ENCODE measurements at places on chromosomes 1 and 21. TPM values are rescaled to one million over a fixed set of nuclear protein-coding genes. Genes with fewer than 3 reads are reported as not detected.
A peak's percentile ranks its signal among the peaks of the same experiment; 100 is the strongest.

Gene PROK1
- not detected for total RNA-seq

GRCh38 chr1:32107742-32108661 lies at the start of gene KPNA6:
TSS of gene KPNA6 (plus strand) at chr1:32108056. CDS start at chr1:32108131, 75 bp downstream.
- peak; percentile 85 for DNase-seq

GRCh38 chr1:7535934-7536878 lies 234.9 kb upstream of the VAMP3 start:
- DNase-seq, result no peak

DNA sequence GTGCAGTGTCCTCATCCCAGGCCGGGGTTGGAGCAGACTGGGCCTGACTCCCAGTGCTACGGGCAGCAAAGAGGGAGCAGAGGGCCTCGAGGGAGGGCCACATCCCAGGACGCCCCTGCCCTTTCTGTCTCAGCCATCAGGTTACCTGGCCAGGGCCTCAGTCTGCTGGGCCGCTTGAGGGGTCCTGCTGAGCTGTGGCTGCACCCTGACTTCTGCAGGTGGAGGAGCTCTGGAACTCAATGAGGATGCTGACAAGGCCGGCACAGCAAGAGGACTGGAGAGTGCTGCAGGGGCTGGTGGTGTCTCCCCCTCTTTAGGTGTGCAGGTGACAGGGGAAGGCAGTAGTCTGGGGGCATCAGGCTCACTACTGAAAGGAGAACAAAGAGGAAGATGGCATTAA lies 3.3 kb downstream of the ZNF692 start:
- DNase-seq, result no peak

DNA sequence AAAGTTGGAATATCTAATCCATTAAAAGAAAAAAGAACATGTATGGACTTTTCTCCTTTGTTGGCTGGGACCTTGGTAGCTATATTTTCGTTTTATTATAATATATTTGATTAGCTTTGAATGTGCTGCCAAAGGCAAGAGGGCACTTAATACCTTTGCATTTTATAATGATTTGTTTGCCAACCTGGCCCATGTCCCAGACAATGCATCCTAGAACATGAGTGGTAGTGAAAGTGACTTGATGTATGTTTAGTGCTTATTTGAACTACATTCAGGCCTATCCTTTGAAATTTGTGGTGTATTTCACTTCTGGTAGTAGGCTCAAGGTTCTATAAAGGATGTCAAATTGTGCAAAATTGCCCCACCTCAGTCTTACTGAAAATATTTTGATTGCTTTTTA lies 25.9 kb downstream of the CACHD1 start:
- no peak for DNase-seq

Gene CERS2
- total RNA-seq, result 35.6 TPM

Gene CCDC17
- total RNA-seq, result 0.47 TPM

Gene SLC44A3
- 2.2 TPM for total RNA-seq

- no peak for DNase-seq
Observed at GRCh38 chr1:3717715-3718601, 34.3 kb upstream of the CCDC27 start.

Gene FDPS
- 90.9 TPM for total RNA-seq

DNA sequence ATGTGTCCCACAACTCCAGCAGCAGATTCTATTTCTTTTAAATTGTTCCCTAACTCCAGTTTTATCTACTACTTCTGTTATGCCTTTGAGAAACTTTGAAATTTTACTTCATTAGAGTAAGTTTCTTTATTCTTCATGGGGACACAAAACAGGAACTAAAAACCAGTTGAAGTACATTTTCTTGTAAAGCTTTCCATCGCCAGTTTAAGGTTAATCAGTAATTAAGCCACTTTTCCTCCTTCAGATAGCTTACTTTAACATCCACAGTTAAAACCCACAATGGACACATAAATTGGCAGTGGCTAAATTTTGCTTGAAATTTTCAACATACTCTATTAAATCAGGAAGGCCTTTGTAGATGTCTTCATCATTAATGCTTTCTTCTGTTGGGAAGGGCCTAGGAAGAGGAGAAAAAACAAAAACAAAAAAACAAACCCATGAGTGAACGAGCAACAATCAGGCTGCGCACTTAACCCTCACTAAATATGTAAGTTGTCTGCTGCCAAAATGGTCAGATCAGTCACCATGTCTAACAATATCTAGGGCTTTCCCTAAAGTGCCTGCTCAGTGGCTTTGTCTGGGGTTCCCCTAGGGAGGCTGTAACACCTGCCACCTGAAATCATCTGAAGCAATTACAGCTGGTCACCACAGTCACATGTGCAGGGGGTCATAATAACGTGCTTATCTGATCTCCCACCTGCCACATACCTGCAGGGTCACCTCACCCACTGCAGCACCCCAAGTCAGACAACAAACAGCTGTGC lies 187.9 kb downstream of the VAV3 start:
- no peak for DNase-seq

DNA sequence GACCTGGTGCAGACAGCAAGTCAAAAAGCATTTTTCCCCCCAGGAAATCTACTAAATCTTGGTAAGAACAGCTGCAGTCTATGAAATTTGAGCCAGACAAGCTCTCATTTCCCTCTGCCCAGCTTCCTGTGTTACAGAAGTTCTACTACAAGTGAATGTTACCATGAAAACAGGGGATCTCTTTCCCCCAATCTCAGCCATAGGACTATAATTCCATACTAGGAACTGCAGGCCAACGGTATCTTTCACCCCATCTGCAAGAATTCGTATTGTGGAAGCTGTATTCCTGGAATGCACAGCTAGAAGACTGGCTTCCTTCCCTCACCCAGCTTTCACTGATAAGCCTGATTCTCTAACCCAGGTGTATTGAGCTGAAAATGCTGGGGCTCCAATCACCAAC lies 1655.4 kb downstream of the BRINP3 start:
- no peak for DNase-seq

DNA sequence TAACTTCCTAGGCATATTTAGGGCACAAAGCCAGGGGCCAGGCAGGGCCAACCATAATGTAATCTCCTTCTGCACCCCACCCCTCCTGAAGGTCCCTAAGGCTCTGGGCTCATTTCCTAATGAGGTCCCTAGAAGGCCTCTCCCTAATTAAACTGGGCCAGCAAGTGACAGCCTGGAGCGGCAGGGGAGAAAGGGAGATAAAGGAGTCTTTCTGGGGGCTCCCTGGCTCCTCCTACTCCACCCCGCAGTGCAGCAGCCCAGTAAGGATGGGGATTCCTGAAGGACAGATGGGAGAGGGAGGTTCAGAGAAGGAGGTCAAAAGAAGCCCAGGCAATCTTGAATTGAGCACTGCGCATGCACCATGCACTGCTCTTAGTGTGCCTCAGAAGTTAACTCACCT lies 12.8 kb downstream of the LRP8 start:
- DNase-seq, result no peak

Gene LCE1D
- total RNA-seq, result not detected

DNA sequence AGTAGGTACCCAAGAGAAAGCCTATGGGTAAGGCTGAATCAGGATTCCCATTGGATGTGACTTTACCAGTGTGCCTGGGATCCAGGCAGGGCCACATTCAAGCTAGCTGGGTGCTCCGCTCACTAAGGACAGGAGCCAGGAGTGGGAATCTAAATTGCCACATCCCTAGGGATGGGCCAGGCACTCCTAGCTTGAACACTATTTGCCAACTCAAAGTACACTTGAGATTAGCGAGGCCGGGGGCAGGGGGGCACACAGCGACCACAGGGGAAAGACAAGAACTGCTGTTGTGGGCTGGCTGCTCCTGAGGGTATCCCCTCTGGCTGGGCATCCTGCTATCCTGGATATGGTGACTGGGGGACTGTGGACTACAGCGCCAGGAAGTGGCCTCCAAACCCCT lies 4.3 kb downstream of the SLC45A3 start:
- DNase-seq, result no peak

DNA sequence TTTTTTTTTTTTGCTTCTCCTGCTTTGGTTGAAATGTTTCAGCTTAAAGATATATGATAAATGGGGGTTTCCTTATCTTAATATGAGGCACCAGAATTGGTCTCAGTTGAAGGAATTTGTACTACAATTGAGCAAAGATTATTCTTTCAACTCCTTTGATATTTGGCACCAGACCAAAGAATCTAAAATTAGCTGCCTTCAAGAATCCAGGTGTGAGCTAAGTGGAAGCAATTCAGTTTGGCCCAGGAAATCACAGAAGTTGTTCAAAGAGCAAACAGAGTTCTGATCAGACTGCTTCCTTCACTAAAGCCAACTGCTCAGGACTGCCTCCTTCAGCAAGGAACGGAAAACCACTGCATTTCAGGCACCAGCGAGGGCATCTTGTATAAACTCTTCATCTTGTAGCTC lies 68.3 kb upstream of the BCAR3 start:
- no peak for DNase-seq

DNA sequence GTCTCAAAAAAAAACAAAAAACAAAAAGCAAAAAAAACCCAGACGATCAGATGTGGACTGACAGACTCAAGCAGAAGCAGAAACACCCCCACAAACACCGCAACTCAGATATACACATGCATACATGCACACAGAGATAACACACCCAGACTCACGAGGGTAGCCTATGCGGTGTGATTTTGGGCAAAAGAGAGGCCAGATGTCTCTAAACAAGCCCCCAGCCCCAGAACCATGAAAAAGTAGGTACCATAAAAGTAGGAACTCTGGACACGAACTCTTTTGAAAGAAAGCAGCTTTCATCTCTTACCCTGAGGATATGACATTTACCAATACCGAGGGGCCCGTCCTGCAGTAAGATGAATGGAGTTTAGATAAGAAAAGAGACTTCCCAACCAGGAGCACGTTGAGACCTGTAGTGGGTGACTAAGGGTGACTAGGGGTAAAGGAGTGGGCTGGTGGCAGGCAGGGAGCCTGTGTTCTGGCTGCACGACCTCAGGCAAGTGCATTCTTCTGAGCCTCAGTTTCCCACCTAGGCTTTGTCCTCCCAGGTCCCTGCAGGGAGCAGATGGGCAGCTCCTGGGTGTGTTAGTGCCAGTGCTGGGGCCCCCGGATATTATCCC lies 1.5 kb upstream of the TINAGL1 start:
- no peak for DNase-seq

Gene EFNA1
- total RNA-seq, result 2.7 TPM

GRCh38 chr1:59506952-59507351 lies 210.1 kb downstream of the FGGY start:
- DNase-seq, result no peak

Gene LYSMD1
- 16.4 TPM for total RNA-seq

- no peak for DNase-seq
Observed at GRCh38 chr1:169392406-169392805, 24.4 kb downstream of the BLZF1 start.

DNA sequence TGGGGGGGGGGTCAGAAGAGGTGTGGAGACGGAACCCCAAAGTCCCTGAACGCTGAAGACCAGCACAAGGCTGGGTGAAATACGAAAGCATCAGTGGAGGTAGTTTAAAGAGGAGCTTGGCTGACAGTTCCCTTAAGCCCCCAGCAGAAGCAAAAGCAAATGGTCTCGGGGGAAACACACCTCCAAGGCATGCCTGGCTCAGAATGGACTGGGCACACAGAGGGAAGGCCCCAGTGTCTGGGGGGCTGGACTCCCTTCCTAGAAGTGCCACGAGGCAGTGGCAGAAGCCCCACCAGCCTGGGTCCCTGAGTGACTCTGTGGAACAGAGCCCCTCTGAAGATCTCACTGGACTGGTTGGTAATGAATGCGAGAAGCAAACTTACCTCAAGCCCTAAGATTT lies 43.9 kb downstream of the UBE2G2 start:
- no peak for DNase-seq

Gene TNFAIP8L2
- 0.78 TPM for total RNA-seq

DNA sequence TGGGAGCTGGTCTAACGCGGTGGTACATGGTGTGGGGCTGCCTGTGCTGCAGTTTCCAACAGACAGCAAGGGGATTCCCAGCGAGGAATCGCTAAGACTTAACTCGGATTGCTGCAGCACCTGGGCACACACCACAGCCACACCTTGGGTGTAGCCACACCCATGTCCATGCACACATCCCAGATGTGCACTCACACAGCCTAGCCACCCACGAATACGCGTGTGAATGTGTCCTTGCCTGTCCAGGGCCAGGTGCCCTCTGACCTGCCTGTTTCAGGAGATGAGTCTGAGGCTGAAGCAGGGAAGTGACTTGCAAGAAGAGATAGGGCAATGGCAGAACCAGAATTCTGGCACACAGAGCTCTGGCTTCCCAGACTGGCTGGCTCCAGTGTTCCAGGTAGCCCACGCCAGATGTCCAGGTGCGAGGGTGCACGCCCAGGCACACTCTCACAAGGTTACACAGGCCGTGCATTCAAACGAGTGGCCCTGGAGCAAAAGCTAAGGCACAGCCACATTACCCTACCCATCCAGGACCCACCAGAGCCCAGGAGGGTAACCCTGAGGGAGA lies 272.7 kb downstream of the TRABD2B start:
- DNase-seq, result no peak

GRCh38 chr1:25996966-25997827 lies 666 bp downstream of the PAFAH2 start:
- DNase-seq, result no peak

DNA sequence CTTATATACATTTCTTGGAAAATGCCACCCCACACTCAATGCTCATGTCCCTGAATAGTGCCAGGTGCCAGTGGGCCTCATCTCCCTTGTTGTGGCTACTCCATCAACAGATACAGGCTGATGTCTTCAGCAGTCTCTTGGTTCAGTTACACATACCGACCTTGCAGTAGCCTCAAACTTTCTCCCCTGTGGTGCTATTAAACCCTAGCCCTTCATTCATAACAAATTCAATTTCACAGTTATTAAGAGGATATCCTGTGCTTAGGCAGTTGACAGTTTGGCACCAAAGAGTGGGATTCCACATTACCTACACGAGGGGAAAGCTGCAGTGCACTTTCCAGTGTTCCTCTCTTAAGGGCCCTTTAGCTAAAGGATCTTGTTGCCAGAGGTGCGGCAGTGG lies 35.9 kb upstream of the CAMK1G start:
- no peak for DNase-seq

DNA sequence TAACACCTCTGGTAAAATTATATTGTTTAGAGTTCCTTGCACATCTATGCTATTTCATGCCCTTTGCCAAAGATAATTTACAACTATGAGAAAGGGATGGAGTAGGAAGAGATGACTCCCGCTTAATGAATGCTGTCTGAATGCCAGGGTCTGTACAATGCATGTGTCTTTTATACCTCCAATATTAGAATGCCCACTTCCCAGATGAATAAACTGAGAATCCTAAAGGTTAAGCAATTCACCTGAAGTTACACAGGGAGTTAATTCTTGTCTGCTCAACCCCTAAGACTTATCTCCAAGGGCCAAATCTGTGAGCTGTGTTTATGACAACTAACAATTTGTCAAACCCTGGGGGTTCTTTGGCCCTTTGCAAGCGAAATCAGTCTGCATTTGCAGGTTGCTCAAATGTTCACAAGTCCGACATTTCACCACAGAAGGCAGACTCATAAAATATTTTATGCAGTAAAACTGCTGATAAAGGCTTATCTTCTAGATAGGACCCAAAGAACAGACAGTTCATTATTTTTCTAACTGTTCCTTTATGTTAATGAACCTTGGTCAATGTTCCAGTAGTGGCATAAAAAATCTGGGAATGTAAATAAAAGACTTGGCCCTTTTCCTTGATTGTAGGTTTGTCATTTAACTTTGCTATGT lies 50.2 kb upstream of the ATP1A1 start:
- DNase-seq, result no peak

- DNase-seq, result no peak
Observed at GRCh38 chr1:6915999-6916565, 130.8 kb downstream of the CAMTA1 start.

Gene ATP1A4
- 0.31 TPM for total RNA-seq

Gene LCE6A
- not detected for total RNA-seq

Gene GJB3
- not detected for total RNA-seq

Data from occipital lobe (tissue), 3 donors.